ENCODE measurements at places on chromosomes 16 and 17. TPM values are rescaled to one million over a fixed set of nuclear protein-coding genes. Genes with fewer than 3 reads are reported as not detected.

- no peak for DNase-seq
- H3K4me1 ChIP-seq: no peaks in the 10 kb centered on the region
- no peaks in the 10 kb centered on the region for H3K36me3 ChIP-seq
- no peaks in the 10 kb centered on the region for H3K27me3 ChIP-seq
- no peak overlapping the region for H3K27ac ChIP-seq
Observed at GRCh38 chr16:27816561-27816960, 247.0 kb downstream of the GSG1L start.

DNA sequence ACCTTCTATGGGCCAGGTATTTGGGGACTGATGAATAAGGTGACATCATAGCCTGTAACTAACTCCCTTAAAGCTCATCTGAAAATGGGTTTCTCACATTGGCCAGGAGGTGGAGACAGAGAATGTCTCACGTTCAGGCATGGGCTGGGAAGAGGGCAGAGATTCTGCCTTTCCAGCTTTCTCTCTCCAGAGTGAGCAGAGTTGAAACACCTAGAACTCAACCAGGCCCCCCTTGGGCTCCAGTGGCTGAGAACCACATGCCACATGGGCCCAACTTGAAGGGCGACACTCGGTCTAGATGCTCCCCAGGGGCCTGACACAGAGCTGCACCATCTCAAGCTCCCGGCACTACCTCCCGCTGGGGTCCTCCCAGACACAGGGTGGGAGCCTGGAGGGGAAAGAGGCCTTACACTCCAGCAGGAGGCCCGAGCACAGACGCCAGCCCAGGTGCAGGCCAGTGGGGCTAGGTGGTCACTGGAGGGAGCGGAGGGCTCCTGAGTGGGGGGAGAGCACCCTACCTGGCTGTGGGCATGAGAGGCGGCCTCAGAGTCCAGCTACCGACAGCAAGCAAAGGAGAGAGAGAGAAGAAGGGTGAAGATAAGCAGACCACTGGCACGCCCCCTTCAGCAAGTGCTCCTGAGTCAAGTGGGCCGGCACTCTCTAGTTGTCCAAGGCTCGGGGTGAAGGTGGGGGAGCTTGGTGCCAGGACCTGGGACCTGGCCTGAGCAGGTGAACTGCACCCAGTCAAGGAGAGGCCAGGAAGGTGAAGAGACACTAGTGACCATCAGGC is 55.9 kb downstream of the MYO18A start:
- peak; percentile 44 for DNase-seq
- no peaks in the 10 kb centered on the region for H3K27me3 ChIP-seq

- no peaks in the 10 kb centered on the region for H3K4me1 ChIP-seq
- H3K27me3 ChIP-seq: no peaks in the 10 kb centered on the region
- H3K36me3 ChIP-seq: no peaks in the 10 kb centered on the region
- H3K27ac ChIP-seq: no peak overlapping the region
Observed at GRCh38 chr17:17511881-17512858, 16.0 kb upstream of the RASD1 start.

GRCh38 chr17:76524598-76525512 is 12.7 kb downstream of the CYGB start:
- H3K4me3 ChIP-seq: no peak overlapping the region
- no peaks in the 10 kb centered on the region for H3K36me3 ChIP-seq
- no peaks in the 10 kb centered on the region for H3K27me3 ChIP-seq
- no peak overlapping the region for H3K27ac ChIP-seq

- DNase-seq: peak; percentile 36
- H3K4me1 ChIP-seq: peaks cover 45% of the 10 kb centered on the region
- H3K36me3 ChIP-seq: peaks cover 19% of the 10 kb centered on the region
- H3K27ac ChIP-seq: no peak overlapping the region
- H3K27me3 ChIP-seq: no peaks in the 10 kb centered on the region
Observed at GRCh38 chr17:16378636-16379282, 2.1 kb upstream of the UBB start.

DNA sequence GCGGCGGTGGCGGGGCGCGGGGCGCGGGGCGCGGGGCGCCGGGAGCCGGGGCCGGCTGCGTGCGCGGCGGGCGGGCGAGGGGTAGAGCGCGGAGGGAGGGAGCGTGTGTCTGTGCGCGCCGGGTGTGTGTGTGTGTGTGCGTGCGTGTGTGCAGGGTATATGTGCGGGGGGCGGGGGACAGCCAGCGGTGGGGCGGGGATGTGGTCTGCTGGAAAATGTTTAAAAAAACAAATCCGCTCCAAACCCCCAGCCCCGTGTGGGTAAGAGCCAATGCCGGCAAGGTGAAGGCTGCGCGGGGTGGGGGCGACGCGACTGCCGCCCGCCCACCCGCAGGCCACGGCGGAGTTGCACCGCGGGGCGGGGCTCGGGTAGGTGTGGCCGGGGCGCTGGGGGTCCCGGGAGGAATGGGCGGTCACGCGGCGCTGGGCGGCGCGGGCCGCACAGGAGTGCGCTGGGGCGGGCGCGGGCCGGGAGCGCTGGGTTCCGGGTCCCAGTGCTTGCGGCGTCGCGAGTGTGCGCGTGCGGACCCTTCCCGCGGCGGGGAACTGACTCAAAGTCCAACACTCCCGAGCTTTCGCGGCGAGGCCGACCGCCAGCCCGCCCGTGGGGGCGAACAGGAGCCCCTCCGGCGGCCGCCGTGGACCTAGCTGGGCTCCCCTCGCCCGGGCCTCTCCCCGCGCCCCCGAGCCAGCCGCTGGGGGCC is at the start of gene CYGB:
TSS of gene CYGB (minus strand) at position 132 of the 703 bp plus-strand sequence. CDS start 167 bp downstream, outside the sequence.
- no peak for DNase-seq
- H3K27me3 ChIP-seq: peaks cover 10% of the 10 kb centered on the region
- no peaks in the 10 kb centered on the region for H3K36me3 ChIP-seq
- H3K4me3 ChIP-seq: peak within 1 kb of the TSS; percentile 33

DNA sequence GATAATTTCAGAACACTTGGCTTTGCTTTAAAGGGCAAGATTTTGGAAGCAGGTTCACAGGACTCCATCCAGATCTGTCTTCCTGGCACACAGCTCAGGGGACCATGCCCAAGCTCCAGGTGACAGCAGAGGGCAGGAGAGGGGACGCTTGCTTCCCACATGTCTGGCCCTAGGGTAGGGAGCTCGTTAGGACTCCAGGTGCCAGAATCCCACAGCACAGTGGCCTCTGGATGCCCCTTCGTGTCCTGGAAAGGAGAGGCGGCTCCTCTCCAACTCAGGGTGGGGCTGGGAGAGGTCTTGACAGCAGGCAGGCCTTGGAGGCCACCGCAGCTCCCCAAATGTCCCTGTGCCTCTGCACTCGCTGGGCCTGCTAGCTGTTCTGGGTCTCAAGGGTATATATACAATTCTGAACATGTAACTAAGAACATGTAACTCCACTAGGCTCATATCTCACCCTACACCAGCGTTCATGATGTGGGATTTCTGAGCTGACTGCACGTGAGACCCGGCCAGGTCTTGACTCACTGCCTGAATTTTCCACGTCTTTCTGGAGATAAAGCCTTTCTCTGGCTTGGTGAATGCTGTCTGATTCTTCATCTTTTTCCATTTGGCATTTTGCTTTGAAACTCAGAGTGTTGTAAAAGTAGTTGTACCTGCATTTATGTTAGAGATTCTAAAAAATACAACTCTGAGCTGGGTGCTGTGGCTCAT is 52.8 kb downstream of the MARCHF10 start:
- no peak for DNase-seq
- no peaks in the 10 kb centered on the region for H3K4me1 ChIP-seq
- H3K36me3 ChIP-seq: no peaks in the 10 kb centered on the region
- H3K27me3 ChIP-seq: no peaks in the 10 kb centered on the region
- H3K27ac ChIP-seq: no peak overlapping the region
- H3K4me3 ChIP-seq: no peak overlapping the region

- no peak for DNase-seq
- H3K4me3 ChIP-seq: no peak overlapping the region
- H3K4me1 ChIP-seq: peaks cover 9% of the 10 kb centered on the region
- H3K36me3 ChIP-seq: no peaks in the 10 kb centered on the region
- no peak overlapping the region for H3K27ac ChIP-seq
Observed at GRCh38 chr17:56896968-56897359, 16.9 kb downstream of the TRIM25 start.

- no peaks in the 10 kb centered on the region for H3K4me1 ChIP-seq
- no peak overlapping the region for H3K4me3 ChIP-seq
- H3K27ac ChIP-seq: no peak overlapping the region
- DNase-seq: no peak
- no peaks in the 10 kb centered on the region for H3K36me3 ChIP-seq
Observed at GRCh38 chr17:9887508-9887907, 17.6 kb downstream of the RCVRN start.

- H3K36me3 ChIP-seq: no peaks in the 10 kb centered on the region
- no peak overlapping the region for H3K4me3 ChIP-seq
- H3K4me1 ChIP-seq: no peaks in the 10 kb centered on the region
- H3K27ac ChIP-seq: no peak overlapping the region
- no peak for DNase-seq
Observed at GRCh38 chr17:28484296-28484695, 10.9 kb downstream of the SLC13A2 start.

DNA sequence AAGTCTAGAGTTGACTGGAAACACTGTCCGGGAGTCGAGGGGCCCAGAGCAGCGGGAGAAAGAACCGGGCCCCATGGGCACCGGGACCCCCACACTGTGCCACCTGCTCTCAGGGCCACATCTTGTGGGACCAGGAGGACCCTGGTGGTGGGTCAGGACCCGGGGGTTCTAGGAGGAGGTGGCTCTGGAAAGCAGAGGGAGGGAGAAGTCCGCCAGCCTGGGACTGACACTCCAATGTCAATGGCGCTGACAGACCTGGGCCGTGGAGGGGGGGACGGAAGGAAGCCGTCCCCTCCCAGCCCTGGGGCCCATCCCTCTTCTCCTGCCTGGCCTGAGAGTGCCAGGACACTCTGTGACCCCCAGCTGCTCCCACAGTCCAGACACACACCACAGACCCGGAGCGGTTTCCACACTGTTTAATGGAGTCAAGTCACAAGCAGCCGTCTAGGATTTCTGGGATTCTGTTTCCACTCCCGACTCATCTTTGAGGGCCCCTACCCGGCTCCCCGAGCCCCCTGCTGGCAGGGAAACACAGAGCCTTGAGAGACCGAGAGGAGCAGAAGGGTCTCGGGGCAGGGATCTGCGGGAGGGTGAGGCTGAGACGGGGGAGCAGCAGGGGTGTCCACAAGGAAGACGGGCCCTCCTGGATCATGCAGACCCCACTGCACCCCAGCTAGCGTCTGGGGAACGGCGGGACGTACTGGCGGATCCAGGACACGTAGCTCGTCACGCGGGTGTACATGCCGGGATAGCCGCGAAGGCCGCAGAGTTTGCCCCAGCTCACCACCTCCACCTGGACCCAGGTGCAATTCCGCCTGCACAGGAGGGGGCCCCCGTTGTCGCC is 23.5 kb upstream of the UBE2I start:
- H3K27ac ChIP-seq: no peak overlapping the region
- peaks cover 24% of the 10 kb centered on the region for H3K27me3 ChIP-seq
- H3K4me3 ChIP-seq: no peak overlapping the region
- no peak for DNase-seq

GRCh38 chr16:16143038-16143763 is 80.1 kb downstream of the ABCC6 start:
- H3K4me1 ChIP-seq: no peaks in the 10 kb centered on the region
- no peaks in the 10 kb centered on the region for H3K36me3 ChIP-seq
- no peak overlapping the region for H3K27ac ChIP-seq
- no peak for DNase-seq
- no peak overlapping the region for H3K4me3 ChIP-seq

DNA sequence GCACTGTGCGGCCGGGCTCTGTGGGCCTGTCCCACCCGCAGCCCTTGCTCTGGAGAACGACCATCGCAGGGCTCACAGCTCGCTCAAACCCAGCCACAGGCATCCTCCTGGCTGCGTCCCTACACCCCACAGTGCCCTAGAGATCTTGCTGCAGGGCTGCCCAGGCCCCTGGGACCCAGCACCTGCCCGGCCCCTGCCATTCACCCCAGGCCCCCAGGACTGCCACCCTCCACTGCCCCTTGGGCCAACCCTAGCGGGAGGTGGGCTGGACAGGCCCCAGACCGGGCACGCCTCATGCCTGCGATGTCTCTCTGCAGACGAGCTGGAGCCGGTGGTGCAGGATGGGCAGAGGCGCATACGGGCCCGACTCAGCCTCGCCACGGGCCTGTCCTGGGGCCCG is 56.1 kb upstream of the ZC3H18 start:
- H3K27ac ChIP-seq: no peak overlapping the region
- no peaks in the 10 kb centered on the region for H3K4me1 ChIP-seq
- H3K4me3 ChIP-seq: no peak overlapping the region
- H3K36me3 ChIP-seq: no peaks in the 10 kb centered on the region
- no peak for DNase-seq
- H3K27me3 ChIP-seq: no peaks in the 10 kb centered on the region

DNA sequence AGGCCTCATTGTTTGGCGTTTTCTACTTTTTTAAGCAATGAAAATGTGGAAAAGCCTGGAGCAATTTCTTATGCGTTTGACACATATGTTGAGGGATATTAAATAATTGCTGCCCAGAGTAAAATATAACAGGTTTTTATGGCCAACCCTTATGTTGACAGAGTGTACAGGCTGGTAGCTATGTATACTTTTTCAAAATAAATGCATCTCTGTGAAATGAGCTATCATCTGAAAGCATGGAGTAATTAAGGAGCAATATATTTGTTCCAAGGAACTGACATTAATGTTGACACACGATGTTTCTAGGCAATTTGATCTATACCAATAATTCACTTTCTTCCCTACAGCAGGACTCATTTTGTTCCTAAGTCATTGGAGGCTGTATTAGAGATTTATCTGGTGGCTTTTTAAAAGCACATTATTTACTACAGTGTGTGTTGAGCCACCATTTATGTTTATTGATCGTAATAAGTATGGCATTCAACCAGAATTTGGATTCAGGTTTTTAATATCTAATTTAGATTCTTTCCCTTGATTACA is 11.9 kb upstream of the KRT20 start:
- H3K36me3 ChIP-seq: no peaks in the 10 kb centered on the region
- DNase-seq: no peak
- H3K27ac ChIP-seq: no peak overlapping the region

- no peak overlapping the region for H3K27ac ChIP-seq
- H3K4me3 ChIP-seq: no peak overlapping the region
- H3K36me3 ChIP-seq: no peaks in the 10 kb centered on the region
Observed at GRCh38 chr17:72518753-72519597, 398.2 kb downstream of the SOX9 start.

DNA sequence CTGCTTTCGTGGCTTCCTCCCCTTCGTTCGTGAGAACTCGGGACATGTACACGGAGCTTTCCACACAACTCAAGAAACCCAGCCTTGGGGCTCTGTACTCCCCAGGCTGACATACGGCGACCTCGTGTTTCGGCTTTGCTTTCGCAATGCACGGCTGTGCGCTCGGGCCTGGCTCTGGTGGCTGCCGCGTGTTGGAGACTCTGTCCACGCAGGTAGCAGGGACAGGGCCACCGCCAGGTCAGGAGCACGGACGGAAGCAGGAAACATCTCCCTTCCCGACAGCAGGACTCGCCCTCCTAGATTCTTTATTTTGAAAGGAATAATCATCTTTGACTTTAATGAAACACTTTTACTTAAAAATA is 17.3 kb downstream of the UTS2R start:
- H3K4me1 ChIP-seq: no peaks in the 10 kb centered on the region
- no peaks in the 10 kb centered on the region for H3K36me3 ChIP-seq
- no peak overlapping the region for H3K27ac ChIP-seq
- no peak overlapping the region for H3K4me3 ChIP-seq
- no peak for DNase-seq
- H3K27me3 ChIP-seq: peaks cover 7% of the 10 kb centered on the region

CDH11 gene
- total RNA-seq: 161 TPM

TBC1D3H gene
- not detected for total RNA-seq

ABAT gene
- 14.1 TPM for total RNA-seq

SREBF1 gene
- 122 TPM for total RNA-seq

GPR142 gene
- not detected for total RNA-seq

SDK2 gene
- total RNA-seq: 7.3 TPM

FBXW10 gene
- not detected for total RNA-seq

SLX4 gene
- total RNA-seq: 8.1 TPM

DBNDD1 gene
- 8.1 TPM for total RNA-seq

Data from left lung (tissue), 14 donors.